ENCODE measurements at places on chromosomes 3 and 15.

DNA sequence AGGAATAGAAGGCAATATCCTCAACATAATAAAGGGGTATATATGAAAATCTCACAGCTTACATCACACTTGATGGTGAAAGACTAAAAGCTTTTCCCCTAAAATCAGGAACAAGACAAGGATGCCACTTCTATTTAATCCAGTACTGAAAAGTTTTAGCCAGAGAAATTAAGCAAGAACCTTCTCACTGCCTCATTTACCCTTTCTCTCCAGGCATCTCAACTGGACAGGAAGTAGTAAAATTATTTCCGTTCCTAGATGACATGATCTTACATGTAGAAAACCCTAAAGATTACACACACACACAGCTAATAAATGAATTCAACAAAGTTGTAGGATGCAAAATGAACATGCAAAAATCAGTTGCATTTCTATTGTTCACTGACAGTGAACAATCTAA, 11.2 kb downstream of the SCAP start:
- DNase-seq, result no peak

DNA sequence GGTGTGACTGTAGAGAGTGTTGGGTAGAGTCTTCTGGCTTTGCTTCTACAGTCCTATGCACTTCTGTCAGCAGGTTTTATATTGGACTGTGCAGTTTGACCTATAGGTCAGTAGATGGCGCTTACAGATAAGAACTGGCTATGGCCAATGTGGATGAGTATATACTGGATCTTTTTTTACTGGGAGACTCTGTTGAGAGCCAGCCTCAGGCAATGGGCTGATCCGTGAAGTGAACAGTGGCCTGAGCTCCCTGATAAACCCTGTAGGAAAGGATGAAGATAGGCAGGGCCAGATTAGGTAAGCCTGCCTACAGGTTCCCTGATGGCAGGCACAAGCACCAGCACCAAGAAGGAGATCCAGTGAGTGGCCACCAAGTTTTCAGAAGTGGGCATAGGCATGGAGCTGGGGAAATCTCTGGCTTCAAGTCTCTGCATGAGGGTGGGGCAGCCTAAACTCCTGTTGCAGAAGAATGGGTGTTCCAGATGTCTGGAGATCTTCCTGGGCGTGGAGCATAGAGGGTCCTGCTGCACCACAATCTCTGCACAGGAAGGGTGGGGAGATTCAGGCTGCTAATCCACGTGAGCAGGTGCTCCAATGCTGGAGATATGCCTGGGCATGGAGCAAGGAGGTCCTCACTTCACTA, 326.0 kb upstream of the SGO1 start:
- DNase-seq, result peak; percentile 26

- DNase-seq, result no peak
Measured at GRCh38 chr15:30984542-30984941, 6.9 kb downstream of the MTMR10 start.

DNA sequence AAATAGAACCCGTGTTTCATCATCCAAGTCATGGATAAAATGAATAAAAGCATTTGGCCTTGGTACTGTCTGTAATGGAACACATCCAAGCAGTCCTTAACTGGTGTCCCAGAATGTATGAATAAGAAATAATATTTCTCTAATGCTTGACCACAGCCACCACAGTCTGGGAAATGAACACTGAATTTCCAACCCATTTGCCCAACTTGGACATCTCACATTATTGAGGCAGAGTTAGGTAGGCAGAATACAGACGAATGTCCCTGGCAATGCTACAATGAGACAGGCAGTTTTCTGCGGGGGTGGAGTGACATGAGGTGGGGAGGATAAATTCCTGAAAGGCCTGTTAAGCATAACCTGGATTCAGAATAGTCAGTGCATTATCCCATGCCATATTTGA, 245.7 kb downstream of the ZIC1 start:
- DNase-seq, result no peak

GRCh38 chr15:71505962-71506361, 304.4 kb upstream of the NR2E3 start:
- DNase-seq, result no peak

- DNase-seq, result peak; percentile 28
Measured at GRCh38 chr3:157669416-157669815, 166.2 kb upstream of the VEPH1 start.

DNA sequence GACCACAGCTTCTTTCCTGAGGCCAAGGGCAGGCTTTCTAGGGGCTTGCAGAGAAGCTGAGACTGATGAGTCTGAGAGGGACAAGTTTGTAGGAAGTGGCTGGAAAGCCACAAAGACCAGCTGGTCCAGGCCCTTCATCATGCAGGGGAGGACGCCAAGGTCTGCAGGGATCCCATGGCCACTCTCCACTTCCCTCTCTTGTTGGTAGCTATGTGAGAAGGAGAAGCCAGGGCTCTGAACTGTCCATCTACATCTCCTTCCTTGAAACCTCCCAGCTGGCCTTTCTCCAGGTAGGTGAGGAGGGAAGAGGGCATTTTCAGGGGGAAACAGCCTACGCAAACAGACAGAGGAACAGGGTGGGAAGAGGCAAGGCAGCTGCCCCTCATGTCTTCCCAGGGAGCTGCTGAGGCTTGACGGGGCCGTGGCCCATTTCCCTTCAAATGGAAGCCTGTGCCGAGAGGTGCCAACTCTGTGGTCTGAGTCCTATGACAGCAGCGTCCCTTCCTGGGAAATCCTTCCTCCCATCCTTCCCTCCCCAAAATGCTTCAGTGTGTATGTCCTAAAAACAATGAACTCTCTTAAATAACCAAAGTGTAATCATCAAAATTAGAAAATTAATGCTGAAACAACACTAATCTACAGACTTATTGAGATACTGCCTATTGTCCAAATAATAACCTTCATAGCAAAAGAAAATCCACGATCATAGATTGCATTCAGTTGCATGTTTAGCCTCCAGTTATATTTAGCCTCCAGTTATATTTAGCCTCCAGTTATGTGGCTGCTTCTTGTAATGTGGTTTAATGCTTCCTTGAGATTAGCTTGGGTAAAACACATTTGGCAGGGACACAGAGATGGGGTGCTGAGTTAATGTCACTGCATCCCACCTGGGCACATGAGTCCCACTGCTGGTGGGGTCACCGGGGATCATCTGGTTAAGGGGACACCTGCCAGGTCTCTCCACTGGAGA, 36.0 kb downstream of the GNB5 start:
- DNase-seq, result no peak

DNA sequence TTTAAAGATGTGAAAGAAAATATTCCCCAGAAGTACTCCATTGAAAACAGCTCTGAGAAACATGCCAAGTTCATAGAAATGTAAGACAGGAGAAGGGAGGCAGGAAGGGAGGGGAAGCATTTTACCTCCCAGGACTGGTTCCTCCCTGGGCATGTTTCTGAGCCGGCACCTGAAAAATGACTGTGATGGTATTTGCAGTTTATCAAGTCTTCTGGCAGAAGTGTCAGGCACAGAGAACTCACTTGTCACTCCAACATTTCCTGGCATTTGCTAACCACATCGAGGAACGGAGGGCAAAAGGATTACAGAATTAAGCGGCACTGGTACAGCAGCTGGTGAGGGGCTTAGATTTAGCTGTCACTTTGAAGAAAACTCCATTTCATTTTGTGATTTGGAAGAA, 1054.0 kb downstream of the TUSC7 start:
- no peak for DNase-seq

DNA sequence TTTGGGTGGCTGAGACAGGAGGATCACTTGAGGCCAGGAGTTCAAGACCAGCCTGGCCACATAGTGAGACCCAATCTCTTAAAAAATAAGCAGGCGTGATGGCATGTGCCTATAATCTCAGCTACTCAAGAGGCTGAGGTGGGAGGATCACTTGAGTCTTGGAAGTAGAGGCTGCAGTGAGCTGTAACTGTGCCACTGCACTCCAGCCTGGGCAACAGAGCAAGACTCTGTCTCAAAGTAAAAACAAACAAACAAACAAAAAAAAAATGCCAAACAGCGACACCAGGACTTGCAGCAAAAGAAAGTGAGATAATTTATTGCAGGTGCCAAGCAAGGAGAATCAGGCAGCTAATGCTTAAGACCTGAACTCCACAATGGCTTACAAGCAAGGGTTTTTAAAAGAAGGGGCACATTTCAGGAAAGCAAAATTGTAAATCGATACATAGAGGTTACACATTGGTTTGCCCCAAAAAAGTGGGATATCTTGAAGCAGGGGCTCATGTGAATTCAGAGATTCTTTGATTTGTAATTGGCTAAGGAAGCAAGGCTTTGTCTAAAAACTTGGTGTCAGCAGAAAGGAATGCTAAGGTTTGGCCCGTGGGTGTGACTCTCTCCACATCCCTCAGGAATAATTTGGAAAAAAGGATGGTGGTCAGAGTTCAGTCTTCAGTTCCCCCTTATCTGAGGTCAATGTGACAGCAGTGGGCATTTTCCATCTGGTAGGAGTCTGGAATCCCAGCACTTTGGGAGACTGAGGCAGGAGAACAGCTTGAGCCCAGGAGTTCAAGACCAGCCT, 5.2 kb upstream of the MPI start:
- DNase-seq, result no peak

DNA sequence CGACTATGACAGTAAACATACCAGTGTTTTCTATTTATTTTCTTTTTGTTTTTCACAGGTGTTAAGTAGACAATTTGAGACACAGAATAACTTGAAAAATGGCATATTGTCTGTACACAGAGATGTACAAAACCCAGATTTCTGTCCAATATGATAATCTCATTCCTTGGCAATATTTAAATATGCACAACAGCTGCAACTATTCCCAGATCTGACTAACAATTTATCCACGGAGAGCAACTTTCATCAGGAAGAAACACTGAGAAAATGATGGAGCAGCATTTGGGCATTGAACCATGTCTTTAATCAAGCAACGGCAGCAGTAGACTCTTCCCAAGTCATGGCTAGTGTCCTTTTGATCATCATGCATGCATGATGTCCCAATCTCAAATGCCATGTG, 452.6 kb downstream of the ZPLD1 start:
- DNase-seq, result no peak

GRCh38 chr3:195153130-195153529, 117.8 kb downstream of the XXYLT1 start:
- DNase-seq, result no peak

DNA sequence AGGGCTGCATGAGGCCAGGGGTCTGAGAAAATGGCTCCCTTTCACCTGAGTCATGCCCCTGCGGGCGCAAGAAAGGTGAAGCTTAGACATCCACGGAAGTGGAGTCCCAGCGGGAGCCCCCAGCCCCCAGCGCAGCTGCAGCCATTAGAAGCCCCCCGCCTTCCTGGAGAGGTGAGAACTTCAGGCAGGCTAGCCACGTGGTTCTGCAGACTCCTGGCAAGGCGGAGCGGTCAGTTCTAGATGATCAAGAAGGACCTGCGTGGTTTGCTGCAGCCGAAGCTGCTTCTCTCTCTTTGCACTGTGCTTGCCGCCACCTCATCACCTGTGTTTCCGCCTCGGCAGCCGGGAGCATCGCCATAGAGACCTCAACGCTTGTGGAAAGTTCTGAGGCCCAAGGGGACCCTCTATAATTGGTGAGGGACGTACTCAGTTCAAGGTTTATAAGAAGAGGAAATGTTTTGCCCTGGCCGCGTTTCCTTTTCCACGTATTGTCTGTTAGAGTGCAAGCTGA, 15.8 kb upstream of the KCNMB3 start:
- no peak for DNase-seq

DNA sequence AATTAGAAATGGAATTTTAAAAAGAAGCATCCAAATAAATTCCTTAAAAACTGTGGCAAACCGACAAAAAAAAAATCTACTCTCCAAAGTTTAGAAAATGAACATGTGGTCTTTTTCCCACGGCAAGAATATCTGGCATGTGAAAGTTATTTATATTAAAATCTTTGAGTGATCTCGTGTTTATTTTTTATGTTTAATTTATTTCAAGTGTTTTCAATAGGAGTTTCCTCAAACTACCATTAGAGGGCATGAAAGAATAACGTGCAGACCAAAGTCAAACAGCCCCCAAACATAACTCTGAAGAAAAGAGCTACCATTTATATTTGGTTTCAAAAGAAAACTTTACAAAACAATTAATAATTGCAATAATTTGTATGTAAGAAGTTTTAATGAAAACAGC, 286.4 kb downstream of the ZIC4 start:
- peak; percentile 46 for DNase-seq

DNA sequence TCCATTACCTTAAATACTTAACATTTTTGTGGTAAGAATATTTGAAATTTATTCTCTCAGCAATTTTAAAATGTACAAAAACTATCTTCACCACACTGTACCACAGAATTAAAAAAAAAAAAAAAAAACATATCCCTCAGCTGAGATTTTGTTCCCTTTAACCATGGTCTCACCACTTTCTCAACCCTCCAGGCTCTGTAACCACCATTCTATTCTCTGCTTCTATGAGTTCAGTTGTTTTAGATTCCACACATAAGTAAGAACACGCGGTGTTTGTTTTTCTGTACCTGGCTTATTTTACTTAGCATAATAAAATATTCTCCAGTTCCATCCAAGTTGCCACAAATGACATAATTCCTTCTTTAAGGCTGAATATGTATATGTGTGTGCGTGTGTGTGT, 41.5 kb downstream of the CSNK1G1 start:
- no peak for DNase-seq

DNA sequence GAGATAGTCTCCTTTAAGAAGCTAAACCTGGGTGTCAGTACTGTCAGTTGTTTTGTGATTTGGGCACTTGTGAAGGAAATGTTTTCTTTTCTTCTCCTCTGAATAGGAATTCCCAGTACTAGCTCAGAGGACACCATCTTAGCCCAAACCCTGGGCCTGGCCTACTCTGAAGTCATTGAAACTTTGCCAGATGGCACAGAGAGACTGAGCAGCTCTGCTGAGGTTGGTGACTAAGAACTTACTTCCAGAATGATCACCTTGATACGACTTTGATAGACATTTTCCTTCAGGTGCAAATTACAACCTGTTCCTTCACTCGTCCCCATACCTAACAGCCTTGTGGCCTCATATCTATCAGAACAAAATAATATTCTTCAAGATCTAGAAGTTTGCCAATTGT, 100.2 kb downstream of the LARS2 start:
- no peak for DNase-seq

DNA sequence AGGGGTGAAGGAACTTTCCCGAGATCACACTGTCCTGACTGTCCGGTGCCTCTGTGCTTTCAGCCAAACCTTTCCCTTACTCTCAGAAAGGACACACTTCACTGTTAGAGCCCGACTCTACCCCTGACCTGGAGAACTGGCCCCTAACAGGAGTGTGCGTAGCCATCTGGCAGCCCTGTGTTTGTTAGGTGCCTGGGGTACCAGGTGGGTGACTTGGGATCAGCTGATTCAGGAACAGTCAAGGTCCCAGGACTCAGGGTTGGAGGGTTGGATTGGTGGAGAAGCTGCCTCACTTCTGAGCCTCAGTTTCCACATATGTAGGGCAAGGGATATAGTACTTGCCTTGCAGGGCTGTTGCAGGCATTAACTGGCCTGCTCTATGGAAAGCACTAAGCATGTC, 98.3 kb upstream of the SLC6A11 start:
- DNase-seq, result no peak

GRCh38 chr15:28943146-28943545, 57.4 kb downstream of the APBA2 start:
- DNase-seq, result no peak
